ENCODE measurements at places on chromosomes 16 and 17.

DNA sequence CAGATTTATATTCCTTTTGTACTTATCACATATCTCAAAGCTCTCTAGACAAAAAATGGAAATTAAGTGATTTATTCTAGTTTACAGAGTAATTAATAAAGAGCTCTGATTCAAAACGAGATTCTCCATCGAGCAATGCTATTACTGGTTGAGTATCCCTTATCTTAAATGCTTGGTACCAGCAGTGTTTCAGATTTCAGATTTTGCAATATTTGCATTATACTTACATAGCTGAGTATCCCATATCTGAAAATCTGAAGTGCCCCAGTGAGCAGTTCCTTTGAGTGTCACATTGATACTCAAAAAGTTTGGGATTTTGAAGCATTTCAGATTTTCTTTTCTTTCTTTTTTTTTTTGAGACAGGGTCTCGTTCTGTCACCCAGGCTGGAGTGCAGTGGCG, 57.4 kb upstream of the STAC2 start:
- no peak overlapping the region for H3K4me3 ChIP-seq
- H3K27me3 ChIP-seq, result no peaks in the 10 kb centered on the region

DNA sequence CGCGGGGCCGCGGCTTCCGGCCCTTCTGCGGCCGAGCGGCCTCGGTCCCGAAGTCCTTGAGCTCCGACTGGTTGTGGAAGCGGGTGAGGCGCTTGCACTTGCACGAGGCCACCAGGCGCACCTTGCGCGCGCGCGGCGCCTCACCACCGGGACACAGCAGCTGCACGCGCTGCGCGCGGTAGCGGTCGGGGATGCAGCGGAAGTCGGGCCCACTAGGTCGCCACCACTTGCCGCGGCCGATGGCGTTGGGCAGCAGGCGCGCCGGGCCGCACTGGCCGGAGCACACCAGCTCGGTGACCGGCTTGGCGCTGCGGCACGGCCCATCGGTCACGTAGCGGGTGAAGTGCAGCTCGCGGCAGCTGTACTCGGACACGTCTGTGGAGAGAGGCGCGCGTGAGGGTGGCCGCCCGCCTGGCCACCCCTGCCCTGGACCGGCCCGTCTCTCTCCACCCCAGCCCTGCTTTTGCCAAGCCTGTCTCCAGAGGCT, 3.2 kb downstream of the SOST start:
- H3K27me3 ChIP-seq, result peaks cover 11% of the 10 kb centered on the region
- DNase-seq, result no peak
- H3K36me3 ChIP-seq, result no peaks in the 10 kb centered on the region
- H3K4me1 ChIP-seq, result peaks cover 33% of the 10 kb centered on the region
- no peak overlapping the region for H3K27ac ChIP-seq

GRCh38 chr17:67655478-67656148, 62.1 kb upstream of the NOL11 start:
- no peak overlapping the region for H3K27ac ChIP-seq
- DNase-seq, result no peak
- no peaks in the 10 kb centered on the region for H3K27me3 ChIP-seq
- H3K4me1 ChIP-seq, result no peaks in the 10 kb centered on the region

GRCh38 chr17:64250233-64250835, 12.7 kb downstream of the TEX2 start:
- no peak for DNase-seq
- H3K27ac ChIP-seq, result no peak overlapping the region
- H3K27me3 ChIP-seq, result no peaks in the 10 kb centered on the region
- H3K36me3 ChIP-seq, result peaks cover 3% of the 10 kb centered on the region
- no peak overlapping the region for H3K4me3 ChIP-seq

DNA sequence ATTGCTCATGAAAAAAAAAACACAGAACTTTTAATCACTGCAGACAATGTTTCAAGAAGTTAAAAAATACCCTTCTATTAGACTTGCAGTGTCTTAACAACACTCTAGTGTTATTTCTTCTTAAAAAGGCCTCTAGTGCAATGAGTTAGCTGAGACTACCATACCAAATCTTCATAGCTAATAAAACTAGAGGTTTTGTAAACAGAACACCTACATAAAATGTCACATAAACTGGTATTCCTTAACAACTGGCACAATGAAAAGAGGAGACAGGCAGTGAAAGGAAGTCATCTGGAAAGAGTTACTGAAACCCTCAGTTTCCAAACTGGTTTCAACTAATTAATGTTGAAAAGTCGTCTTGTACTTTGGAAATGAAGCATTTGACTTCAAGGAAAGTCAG, 394.2 kb upstream of the PMFBP1 start:
- H3K4me1 ChIP-seq, result no peaks in the 10 kb centered on the region
- H3K27me3 ChIP-seq, result no peaks in the 10 kb centered on the region
- no peak for DNase-seq
- no peaks in the 10 kb centered on the region for H3K36me3 ChIP-seq

GRCh38 chr16:74586948-74587347, 20.0 kb downstream of the GLG1 start:
- DNase-seq, result no peak
- H3K36me3 ChIP-seq, result no peaks in the 10 kb centered on the region
- H3K4me3 ChIP-seq, result no peak overlapping the region
- H3K4me1 ChIP-seq, result no peaks in the 10 kb centered on the region
- no peaks in the 10 kb centered on the region for H3K27me3 ChIP-seq
- H3K27ac ChIP-seq, result no peak overlapping the region

- no peaks in the 10 kb centered on the region for H3K36me3 ChIP-seq
- no peak overlapping the region for H3K4me3 ChIP-seq
- H3K4me1 ChIP-seq, result no peaks in the 10 kb centered on the region
- no peaks in the 10 kb centered on the region for H3K27me3 ChIP-seq
- H3K27ac ChIP-seq, result no peak overlapping the region
Measured at GRCh38 chr16:50964491-50964890, 186.6 kb downstream of the SALL1 start.

DNA sequence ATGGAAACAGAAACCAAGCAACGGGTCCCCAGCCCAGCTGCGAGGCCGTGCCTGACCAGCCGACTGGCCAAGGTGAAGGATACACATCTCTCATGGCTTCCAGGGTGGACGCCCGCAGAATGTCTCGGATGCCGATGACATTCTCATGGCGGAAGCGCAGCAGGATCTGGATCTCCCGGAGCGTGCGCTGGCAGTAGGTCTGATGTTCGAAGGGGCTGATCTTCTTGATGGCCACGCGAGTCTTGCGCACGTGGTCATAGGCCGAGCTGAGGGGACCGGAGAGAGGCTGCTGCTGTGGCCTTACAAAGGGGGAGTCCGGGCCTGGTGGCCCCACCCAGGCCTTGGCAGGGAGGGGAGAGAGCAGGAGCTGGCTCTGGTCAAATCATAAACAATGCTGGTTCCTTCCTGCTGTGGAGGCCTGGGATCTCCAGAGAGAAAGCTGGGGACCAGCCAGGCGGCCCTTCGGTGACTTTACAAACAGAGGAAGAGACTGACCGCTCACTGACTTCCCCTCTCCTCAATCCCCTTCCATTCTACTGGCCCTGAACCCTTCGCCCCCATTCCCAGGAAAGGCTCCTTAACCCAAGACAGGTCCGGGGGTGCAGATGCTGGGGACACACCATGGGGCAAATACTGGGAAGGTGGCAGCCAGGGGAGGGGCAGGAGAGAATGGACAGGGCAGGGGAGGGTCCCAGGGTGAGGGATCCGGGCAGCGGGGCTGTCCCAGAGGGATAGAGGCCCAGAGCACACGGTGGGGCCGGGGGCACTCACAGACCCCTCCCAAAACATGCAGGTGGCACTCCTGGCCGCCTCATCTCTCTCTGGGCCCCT, 1.1 kb downstream of the MAPK3 start:
- no peaks in the 10 kb centered on the region for H3K27me3 ChIP-seq
- DNase-seq, result no peak
- H3K36me3 ChIP-seq, result peaks cover 4% of the 10 kb centered on the region
- H3K27ac ChIP-seq, result no peak overlapping the region

- H3K36me3 ChIP-seq, result peaks cover 12% of the 10 kb centered on the region
- no peak overlapping the region for H3K4me3 ChIP-seq
- no peaks in the 10 kb centered on the region for H3K27me3 ChIP-seq
- no peak overlapping the region for H3K27ac ChIP-seq
- no peak for DNase-seq
Measured at GRCh38 chr16:74950511-74950910, 34.4 kb downstream of the WDR59 start.

DNA sequence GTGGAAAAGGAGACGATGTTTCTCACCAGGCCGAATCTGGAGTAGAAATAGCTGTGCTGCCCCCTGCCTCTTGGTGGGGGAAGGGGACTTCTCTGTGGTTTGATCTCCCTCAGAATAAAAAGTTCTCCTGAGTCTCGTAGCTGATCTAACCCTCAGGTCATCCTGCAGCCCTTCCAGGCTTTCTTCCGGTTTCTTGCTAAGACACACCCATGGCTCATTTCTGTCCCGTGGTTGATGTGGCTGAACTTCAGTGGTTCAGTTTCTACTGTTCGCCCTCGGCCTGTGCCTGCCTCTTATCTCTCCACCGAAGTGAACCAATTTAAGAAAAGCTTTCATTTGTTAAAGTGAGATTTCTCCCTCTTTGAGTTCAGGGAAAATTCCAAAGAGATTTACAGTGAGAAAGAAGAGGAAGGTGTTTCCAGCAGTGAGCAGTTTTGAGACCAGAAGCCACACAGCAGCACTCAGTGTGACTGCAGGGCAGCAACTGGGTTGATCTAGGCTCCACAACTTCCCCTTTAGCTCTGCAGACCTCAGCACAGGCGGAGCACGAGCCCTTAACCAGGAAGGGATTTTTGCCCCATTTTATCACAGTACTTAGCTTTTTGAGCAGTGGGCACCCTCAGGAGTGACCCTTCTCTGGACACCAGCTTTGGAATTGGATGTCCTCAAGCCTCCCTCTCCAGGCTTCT, 34.9 kb upstream of the CACNG5 start:
- no peaks in the 10 kb centered on the region for H3K36me3 ChIP-seq
- H3K4me1 ChIP-seq, result no peaks in the 10 kb centered on the region
- H3K4me3 ChIP-seq, result no peak overlapping the region
- no peaks in the 10 kb centered on the region for H3K27me3 ChIP-seq

DNA sequence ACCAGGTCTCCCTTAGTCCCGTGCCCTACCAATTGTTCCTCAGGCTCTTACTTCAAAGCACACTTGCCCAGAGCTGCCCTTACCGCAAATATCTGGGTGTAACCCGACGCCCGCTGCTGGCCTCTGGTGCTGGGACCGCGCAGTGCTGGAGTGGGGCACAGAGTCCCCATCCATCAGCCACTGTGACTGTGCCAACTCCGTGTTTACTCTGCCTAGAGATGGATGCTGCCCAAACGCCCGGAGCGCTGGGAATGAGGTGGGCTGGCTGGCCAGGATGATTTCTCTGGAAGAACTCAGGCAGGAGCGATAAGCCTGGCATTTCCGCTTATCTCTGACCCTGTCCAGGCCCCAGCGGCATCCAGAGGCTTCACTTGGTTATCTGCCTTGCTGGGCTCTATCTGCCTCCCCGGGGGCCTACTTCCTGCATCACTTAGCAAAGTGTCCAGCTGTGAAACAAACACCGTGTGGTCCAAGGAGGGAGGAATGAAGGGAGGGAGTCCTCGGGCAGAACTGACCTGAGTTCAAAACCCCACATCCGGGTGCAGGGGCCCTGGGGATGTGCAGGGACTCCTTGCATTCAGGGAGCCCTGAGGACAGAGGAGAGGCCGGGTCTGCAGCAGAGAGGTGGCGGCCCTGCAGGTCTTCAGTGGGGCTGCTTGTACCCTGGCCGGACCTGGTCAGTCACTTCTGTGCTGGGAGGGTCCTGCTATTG, 9.4 kb upstream of the MYLK3 start:
- no peaks in the 10 kb centered on the region for H3K36me3 ChIP-seq
- peaks cover 20% of the 10 kb centered on the region for H3K27me3 ChIP-seq
- no peaks in the 10 kb centered on the region for H3K4me1 ChIP-seq
- no peak overlapping the region for H3K27ac ChIP-seq
- H3K4me3 ChIP-seq, result no peak overlapping the region

DNA sequence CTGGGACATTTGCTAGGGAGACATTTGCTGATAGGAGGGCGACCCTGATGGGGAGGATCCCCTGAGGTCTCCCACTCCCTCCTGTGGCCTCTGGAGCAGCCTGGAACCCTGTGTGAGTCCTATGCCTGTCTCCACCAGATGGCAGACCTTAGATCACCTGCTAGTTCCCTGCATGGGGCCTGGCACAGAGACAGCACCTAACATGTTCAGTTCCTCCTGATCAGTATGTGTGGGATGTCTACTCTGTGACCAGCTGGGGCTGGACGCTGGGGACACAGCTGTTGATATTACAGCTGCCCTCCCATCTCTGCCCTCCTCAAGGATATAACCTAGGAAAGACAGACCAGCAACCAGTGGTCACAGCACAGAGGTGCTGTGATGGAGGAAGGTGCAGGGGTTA, 1.1 kb upstream of the ADCY7 start:
- DNase-seq, result no peak
- no peaks in the 10 kb centered on the region for H3K27me3 ChIP-seq
- H3K4me1 ChIP-seq, result peaks cover 18% of the 10 kb centered on the region
- H3K4me3 ChIP-seq, result no peak overlapping the region

DNA sequence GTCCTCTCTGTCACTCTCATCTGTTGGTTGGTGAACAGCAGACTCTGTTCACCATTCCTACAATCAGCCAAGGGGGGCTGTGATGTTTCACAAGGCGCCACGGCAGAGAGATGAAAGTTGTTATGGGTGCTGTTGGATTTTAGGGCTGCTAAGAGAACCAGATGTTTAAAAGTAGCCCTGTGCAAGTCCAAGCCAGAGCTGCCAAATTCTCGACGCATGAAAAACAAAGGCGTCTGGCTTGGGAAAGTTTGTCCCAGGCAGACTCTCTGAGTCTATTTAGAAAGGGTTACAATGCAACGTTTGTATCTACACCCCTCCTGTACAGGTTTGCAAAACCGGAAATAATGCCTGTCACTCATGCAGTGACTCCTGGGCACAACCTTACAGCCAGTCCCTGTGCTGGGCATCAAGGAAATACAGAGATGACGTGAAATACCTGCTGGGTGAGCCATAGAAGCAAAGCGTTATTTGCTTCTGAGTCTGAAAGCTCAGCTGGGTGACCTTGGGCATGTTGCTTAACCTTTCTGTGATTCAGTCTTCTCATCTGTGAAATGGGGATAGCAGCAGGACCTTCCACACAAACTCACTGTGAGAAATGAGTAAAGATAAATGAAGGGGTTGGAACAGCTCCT, 74.8 kb downstream of the XYLT1 start:
- H3K4me1 ChIP-seq, result no peaks in the 10 kb centered on the region
- H3K27ac ChIP-seq, result no peak overlapping the region
- H3K4me3 ChIP-seq, result no peak overlapping the region

- no peaks in the 10 kb centered on the region for H3K4me1 ChIP-seq
- no peak overlapping the region for H3K27ac ChIP-seq
- H3K27me3 ChIP-seq, result no peaks in the 10 kb centered on the region
- no peak for DNase-seq
- peaks cover 34% of the 10 kb centered on the region for H3K36me3 ChIP-seq
Measured at GRCh38 chr17:42704837-42705494, 22.6 kb downstream of the CNTNAP1 start.

All from keratinocyte (primary cell).